ENCODE measurements at places on chromosomes 5 and 9. TPM values are rescaled to one million over a fixed set of nuclear protein-coding genes. Genes with fewer than 3 reads are reported as not detected.

Gene SUSD1
- total RNA-seq: 18.9 TPM

Gene PCDHA9
- 0.22 TPM for total RNA-seq

Gene OR2K2
- not detected for total RNA-seq

Gene NR4A3
- 124 TPM for total RNA-seq

Gene LPAR1
- 42.6 TPM for total RNA-seq

Gene CDH9
- not detected for total RNA-seq

Gene TMEM252
- not detected for total RNA-seq

Gene LCN12
- total RNA-seq: not detected

Gene ECSCR
- 26.7 TPM for total RNA-seq

Gene NR2F1-AS1
- total RNA-seq: 23.2 TPM

Gene ESM1
- total RNA-seq: not detected

Gene LHX2
- total RNA-seq: 0.80 TPM

Gene FGF1
- 9.9 TPM for total RNA-seq

Gene ELP1
- 14.5 TPM for total RNA-seq

Gene PCDHGA6
- total RNA-seq: 3.1 TPM

Gene BHMT2
- 60.6 TPM for total RNA-seq

Gene INSYN2B
- 0.84 TPM for total RNA-seq

Gene GABRB2
- 4.8 TPM for total RNA-seq
